Subcutaneous adipose tissue (tissue), 4 donors: ENCODE measurements at places on chromosomes 12 and 14. TPM values are rescaled to one million over a fixed set of nuclear protein-coding genes. Genes with fewer than 3 reads are reported as not detected.

Gene SOAT2
- total RNA-seq: not detected

Gene GSC
- 7.5 TPM for total RNA-seq

Gene BCAT1
- 37.2 TPM for total RNA-seq

Gene KRT80
- total RNA-seq: not detected

Gene DCN
- total RNA-seq: 3,170 TPM

Gene RERGL
- 1.3 TPM for total RNA-seq

Gene COQ6
- 46.9 TPM for total RNA-seq

Gene ACOT6
- total RNA-seq: not detected

Gene SERPINA9
- total RNA-seq: not detected

Gene BTG1
- total RNA-seq: 150 TPM
